CD4-positive, alpha-beta T cell treated with Interleukin-6 for 4 hours (primary cell): ENCODE measurements at places on chromosomes 3 and 15.

DNA sequence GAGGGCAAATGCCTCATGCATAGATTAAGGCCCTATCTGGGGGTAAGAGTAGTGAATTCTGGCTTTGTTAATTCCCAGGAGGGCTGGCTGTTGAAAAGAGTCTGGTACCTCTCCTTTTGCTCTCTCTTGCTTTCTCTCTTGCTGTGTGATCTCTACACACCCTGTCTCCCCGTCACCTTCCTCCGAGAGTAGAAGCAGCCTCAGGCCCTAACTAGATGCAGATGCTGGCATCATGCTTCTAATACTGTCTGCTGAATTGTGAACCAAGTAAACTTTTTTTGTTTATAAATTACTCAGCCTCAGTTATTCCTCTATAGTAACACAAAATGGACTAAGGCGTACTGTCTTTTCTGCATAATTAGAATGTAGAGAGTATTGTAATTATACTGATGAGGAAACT lies 908.1 kb downstream of the DIPK2A start:
- DNase-seq, result no peak

GRCh38 chr3:54240-54639 lies 142.3 kb upstream of the CHL1 start:
- no peak for DNase-seq

GRCh38 chr15:62976301-62976881 lies 66.2 kb upstream of the TPM1 start:
- no peak for DNase-seq

DNA sequence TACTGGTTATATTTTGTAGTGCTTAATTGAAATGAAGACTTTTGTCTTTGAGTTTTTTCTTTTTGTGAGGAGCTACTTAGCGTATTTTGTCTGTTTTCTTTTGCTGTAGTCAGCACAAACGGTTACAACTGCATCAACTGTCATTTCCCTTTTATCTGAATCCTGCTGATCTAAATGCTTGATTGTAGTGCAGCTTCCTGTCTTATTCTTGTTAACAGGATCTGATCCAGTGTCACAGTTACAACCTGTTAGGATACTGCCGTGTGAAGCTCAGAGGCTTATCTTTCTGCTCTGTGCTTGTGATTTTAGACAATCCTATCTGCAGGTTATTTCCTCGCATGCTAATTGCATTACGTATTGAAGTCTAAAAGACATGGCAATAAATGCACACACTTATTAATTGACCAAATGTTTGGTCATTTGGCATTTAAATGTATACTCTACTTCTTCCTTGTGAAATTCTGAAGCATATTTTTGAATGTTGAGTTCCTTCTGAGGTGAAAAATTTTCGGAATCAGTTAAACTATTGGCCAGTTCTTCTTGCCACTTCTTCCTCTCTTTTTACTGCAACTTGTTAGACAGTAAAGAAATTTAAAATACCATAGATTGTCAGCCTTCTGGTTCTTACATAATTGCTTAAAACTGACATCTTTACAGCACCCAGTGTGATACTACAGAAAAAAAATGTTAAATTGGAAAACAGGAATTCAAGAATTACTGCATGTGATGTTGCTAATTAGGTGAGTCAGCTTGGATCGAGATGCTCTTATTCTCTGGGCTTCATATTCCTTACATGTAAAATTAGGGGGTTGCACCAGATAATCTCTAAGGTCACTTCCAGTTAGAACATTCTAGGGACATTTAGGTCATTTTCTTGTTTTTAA lies 168.2 kb downstream of the MBNL1 start:
- DNase-seq, result no peak

- no peak for DNase-seq
Observed at GRCh38 chr3:112735926-112736325, 95.0 kb upstream of the CCDC80 start.

DNA sequence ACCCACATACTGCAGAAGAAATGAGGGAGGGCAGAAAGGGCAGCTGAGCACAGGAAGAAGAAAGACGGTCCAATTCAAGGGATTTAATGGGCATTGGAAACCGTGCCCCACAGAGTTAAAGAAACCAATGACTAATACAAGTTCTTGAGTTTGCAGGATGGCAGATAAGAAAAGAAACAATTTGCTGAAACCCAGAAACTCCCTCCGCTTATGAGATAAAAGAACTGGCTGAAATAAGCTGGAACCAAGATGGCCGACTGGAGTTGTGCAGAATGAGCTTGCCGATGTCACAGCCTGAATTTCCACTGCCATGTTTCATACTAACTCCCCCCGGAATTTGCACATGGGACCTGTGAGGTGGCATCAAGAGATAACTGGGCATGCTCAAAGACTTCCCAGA lies 47.1 kb downstream of the SCAP start:
- no peak for DNase-seq

- no peak for DNase-seq
Observed at GRCh38 chr3:141114816-141115460, 63.8 kb downstream of the SPSB4 start.

- DNase-seq, result no peak
Observed at GRCh38 chr3:46926039-46926438, 48.5 kb downstream of the PTH1R start.

- DNase-seq, result no peak
Observed at GRCh38 chr3:26084629-26085028, 294.7 kb downstream of the OXSM start.

DNA sequence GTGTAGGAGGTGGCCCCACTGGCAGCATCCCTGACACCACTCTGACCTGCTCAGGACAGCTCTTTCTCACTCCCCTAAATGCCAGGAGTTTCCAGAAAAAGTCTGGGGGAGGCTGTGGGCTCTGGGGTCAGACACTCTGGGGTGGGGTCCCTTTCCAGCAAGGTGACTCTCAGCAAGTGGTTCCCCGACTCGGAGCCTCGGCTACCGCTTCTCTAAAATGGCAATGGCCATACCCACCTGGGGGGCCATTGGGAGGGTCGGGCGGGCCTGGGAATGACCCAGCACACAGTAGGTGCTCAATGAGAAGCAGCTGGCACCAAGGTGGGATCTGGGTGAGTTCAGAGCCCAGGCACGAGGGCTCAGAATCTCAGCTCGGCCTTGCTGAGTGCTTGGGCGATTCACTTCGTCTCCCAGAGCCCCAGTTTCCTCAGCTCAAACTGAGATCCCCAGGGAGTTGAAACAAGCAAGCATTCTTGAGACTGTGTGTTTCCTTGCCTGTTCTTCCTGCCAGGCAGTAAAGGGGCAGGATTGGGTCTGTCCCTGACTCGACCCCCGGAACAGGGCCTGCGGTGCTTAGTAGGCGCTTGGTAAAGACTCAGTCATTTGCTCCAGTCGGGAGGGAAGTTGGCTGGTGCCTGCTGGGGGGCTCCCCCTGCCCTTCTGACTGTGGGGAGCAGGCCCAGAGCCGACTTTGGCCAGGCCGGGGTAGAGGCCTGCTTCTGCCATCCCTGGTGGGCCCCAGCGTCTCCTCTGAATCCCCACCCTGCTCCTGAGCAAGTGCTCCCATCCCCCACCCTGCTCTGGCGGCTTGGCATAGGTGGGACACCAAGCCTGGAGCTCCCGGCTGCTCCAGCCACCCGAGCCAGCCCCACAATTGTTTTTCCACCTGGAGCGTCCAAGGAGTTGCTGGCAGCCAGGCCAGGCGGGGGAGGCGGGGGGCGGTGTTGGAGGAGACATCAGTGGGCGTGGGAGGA lies 32.9 kb upstream of the FBLN2 start:
- DNase-seq, result no peak

DNA sequence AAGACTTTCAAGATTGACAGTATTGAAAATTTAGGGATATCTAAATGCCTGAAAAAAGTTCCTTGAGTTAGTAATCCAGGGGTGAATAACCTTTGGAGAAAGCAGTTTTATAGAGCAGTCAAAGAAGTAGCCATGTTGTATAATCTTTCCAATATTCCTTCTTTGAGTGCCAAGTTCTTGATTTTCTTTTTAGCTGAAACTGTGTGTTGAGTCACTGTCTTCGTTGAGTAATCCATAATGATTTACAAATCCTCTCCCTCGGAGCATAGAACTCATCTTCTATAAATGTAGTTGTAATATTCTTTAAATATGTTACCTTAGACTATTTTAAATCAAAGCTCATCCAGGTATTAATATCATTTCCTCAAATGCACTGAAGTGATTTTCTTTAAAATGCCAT lies 135.2 kb downstream of the BBX start:
- DNase-seq, result no peak

DNA sequence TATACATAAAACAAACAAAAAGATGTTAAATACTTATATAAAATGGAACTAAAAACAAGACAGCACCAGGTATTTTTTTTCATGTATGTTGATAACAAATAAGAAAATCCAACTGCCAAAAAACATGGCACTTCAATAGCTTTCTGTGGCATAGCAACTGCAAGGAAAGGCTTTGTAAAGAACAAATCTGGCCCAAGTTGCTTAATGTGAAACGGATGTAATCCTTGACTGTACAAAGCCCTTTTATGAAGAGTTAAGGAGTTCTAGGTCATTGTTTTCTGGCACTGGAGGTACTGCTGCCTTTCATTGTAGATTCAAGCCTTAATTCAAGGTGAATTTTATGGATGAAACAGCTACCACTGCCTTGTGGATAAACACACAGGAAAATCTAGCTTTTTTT lies 68.8 kb upstream of the SLC12A8 start:
- no peak for DNase-seq

DNA sequence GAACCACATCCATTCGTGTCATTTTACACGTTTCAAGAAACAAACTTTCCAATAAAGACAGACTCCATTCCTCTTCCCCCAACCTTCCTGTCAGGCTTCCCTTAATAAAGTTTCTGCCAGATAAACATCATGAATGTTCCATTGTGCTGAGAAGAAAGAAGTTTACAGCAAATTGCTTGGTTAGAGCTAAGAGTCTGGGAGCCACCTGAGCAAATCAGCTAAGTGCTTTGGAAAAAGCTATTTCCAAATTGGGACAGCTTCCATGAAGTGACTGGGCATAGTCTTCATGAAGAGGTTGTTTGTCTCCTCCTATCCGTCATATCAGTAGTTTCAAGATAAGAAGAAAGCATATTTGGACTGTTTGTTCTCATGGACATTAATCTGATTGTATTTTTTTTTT lies 77.0 kb downstream of the MAGI1 start:
- no peak for DNase-seq

- DNase-seq, result no peak
Observed at GRCh38 chr15:56128081-56128480, 115.6 kb downstream of the RFX7 start.

DNA sequence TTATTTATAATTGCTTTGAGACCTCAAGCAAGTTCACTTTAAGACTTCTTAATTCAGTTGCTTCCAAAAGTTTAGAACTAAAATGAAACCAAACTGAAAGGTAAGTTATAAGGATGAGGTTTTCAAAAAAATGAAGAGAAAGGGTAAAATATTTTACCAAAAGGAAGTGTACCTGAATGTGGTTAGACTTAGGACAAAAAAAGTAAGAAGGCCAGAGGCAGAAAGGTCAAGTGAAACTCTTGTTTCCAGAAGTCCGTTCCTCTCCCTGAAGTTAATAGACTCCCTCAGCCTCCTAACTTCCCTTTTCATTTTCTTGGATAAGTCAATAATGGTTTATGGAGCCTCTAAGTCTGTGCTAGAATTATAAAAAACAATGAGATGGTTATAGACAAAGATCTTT lies 16.6 kb downstream of the BTLA start:
- DNase-seq, result no peak

DNA sequence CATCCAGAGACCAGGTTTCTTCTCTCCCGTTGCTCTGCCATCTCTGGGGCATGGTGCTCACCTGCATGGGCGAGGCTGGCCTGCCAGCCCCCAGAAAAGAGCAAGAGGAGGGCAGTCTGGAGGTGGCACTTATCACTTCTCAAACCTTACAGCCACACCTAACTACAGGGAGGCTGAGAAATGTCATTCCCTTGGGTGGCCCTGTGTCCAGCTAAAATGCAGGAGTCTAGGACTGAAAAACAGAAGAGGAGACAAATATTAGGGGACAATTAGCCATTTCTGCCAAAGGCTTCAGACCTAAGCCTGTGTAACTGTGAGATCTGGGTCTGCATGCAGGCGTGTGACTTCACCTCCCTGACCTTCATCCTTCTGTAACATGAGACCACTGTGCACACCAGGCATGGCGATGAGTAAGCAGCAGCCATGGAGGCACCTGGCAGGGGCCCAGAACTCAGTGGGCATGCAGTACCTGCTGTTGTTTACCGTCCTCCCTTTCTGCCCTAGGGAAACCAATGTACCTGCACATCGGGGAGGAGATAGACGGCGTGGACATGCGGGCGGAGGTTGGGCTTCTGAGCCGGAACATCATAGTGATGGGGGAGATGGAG lies 83.4 kb downstream of the MESD start:
- no peak for DNase-seq

GRCh38 chr3:190486533-190486864 lies 27.4 kb upstream of the IL1RAP start:
- DNase-seq, result no peak

- no peak for DNase-seq
Observed at GRCh38 chr3:123412811-123413604, 35.9 kb downstream of the ADCY5 start.

DNA sequence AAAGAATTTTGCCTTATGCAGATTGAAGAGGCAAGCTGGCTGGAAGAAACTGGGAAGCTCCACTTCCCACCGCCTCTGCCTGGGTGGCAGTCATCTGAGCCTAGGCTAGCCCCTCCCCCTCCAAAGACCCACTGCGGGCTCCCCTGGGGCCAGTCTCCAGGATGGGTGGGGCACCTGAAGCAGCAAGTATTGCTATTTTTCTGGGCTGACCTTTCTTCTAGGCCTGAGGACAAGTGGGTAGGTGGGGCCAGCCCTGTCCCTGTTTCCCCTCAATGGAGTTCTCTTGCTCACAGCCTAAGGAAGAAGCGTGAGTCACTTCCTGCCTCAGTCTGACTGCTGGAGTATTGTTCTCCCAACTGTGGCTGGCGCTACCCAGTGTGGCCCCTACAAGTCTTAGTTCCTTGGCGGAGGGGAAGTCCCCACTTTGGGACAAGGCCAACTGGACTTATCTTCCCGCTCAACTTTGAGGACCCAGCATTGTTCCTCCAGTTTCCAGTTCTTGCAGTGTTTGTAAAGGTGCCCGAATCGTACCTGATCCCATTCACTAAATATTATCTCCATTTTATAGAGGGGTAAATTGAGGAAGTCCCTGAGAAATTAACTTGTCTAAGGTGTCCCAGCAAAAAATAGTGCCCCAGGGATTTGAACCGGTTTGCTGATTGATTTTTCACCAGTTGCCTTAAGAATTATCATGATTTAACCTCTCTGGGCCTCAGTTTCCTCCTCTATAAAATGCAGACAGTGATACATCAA lies 1.4 kb downstream of the FURIN start:
- DNase-seq, result peak; percentile 70

DNA sequence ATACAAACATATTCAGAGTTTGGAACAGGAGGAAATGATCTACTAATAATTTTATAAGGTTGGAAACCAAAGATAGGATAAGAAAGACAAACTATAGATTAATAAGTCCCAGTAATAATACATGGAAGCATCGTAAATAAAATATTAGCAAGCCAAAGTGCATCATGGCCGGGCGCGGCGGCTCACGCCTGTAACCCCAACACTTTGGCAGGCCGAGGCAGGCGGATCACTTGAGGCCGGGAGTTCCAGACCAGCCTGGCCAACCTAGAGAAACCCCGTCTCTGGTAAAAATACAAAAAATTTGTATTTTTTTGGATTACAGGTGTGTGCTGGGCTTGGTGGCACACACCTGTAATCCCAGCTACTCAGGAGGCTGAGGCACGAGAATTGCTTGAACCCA lies 14.9 kb downstream of the MUC4 start:
- no peak for DNase-seq
